PC-9 (cell line): ENCODE measurements at places on chromosomes 3 and 15. TPM values are rescaled to one million over a fixed set of nuclear protein-coding genes. Genes with fewer than 3 reads are reported as not detected.

Gene CCR2
- total RNA-seq, result not detected in 2 replicates

Gene HEMK1
- total RNA-seq, result 20.6 and 24.2 TPM in 2 replicates

Gene GATA2
- 29.0 and 36.9 TPM in 2 replicates for total RNA-seq

Gene SLC6A1
- total RNA-seq, result not detected in 2 replicates

GRCh38 chr15:89195836-89196235 lies 25.5 kb downstream of the RLBP1 start:
- no peak for DNase-seq
- H3K27me3 ChIP-seq, result no peaks in the 10 kb centered on the region
- H3K4me3 ChIP-seq, result no peak overlapping the region
- H3K36me3 ChIP-seq, result peaks cover 5% of the 10 kb centered on the region; the same call in 1 of the 2 replicates
- H3K4me1 ChIP-seq, result no peaks in the 10 kb centered on the region
- no peak overlapping the region for H3K27ac ChIP-seq

DNA sequence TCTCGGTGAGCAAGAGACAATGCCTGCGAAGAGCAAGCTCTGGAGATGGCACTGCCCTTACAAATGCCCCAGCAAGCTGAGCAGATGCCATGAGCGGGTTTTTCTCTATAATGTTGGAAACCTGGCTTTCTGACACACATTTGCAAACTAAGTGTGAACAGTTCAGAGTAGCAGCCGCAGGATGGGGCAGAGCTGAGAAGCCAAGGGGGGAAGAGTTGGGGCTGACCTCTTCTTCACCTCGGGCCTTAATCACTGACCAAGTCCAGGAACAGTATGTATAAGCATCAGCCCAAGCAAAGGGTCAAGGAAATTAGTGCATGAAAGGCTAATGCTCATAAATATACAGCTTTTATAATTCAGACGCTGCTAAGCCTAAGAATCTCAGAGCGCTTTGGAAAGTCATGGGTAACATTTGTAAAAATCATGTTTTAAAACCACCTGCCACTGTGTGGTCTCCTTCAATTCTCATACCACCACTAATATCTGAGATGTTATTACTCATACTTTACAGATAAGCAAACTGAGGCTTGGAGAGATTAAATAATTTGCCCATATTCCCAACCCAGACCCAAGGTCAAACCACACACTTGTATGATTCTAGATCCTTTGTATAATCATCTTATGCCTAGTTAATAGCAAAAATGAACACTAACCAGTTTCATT lies 603.4 kb downstream of the FOXP1 start:
- DNase-seq, result no peak
- no peaks in the 10 kb centered on the region for H3K36me3 ChIP-seq
- no peaks in the 10 kb centered on the region for H3K27me3 ChIP-seq
- H3K4me1 ChIP-seq, result peaks cover 27% of the 10 kb centered on the region

DNA sequence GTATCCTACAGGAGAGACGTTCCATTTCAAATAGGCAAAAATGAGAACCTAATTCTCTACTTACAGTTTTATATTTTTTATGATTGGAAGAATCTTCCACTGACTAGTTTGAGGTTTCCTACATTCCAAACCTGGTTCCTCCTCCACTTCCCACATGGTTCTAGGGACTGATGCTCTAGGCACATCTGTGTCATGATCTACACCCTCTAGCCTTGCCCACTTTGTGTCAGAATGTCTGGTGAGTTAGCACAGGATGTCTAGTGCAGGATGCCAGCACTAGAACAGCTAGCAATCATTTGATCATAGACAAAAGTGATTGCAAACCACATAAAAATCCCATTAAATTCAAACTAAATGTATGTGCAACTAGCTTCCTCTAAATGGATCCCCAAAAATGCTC lies 26.7 kb upstream of the FILIP1L start:
- no peaks in the 10 kb centered on the region for H3K36me3 ChIP-seq
- DNase-seq, result no peak
- no peaks in the 10 kb centered on the region for H3K4me1 ChIP-seq

DNA sequence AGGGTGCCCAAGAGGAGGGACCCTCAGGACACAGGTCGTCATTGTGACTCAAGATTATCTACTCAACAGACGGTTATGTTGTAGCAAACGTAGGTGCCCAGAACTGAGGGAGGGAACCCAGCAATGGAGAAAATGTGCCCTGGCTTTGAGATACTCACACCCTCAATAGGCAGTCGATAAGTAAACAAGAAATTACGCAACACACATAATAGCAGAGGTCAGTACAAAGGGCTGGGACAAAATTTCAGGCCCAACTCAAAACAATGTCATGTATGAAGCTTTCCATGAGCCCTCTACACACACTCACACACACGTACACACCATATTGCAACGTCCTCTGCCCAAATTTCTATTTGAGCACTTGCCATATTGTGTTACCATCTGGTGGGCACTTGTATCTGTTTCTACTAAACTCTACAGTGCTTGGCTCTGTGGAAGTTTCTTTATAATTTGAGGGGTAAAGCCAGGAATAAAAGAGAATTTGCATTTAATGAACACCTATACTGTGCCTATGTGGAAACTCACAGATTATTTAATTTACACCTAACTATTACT lies 114.6 kb upstream of the TRIM42 start:
- H3K27me3 ChIP-seq, result no peaks in the 10 kb centered on the region
- H3K4me1 ChIP-seq, result no peaks in the 10 kb centered on the region
- H3K4me3 ChIP-seq, result no peak overlapping the region

- DNase-seq, result no peak
- no peak overlapping the region for H3K27ac ChIP-seq
- no peaks in the 10 kb centered on the region for H3K27me3 ChIP-seq
- H3K36me3 ChIP-seq, result no peaks in the 10 kb centered on the region
- H3K4me3 ChIP-seq, result no peak overlapping the region
Observed at GRCh38 chr15:99467853-99468464, 97.8 kb upstream of the MEF2A start.

DNA sequence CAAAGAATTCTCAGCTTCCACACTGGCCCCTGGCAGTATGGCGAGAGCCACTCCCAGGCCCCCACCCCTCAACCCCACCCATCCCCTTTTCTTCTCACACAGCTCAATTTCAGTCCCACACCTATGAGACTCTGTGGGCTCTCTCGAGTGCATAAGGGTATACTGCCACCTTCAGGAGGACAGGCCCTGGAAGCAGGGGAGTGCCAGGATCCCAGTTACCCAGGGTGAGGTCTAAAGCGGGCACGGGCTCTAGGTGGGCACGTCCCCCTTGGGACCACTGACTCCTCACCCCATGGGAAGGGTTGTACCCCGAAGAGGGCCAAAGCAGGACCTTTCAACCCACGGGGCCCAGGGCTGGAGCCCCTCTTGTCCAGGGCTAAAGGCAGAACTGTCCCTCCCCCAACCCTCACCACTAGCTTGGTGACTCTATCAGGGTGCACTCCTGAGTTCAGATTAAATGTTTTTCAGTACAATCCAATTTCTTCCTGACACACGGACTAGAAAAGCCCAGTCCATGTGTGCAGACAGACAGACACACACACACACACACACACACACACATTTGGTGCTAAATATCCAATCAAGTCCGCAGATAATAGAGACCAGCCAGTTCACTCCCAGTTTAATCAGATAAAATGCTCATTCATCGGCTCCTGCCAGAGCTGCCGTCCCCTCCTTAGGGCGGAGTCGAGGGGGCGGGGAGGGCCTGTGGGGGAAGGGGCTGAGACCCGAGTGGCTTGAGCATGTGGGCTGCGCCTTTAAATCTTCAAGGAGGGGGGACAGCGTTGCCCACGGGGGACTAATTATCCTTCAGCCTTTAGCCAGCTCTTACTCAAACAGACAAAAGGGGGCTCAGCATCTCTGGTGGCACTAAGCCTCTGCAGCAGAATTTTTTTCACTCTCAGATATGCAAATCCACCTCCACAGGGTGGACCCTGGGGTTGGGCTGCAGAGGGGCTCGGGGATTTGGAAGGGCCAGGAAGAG lies 59.3 kb downstream of the CYP11A1 start:
- H3K27me3 ChIP-seq, result no peaks in the 10 kb centered on the region
- peak; percentile 68 for DNase-seq
- H3K4me1 ChIP-seq, result peaks cover 6% of the 10 kb centered on the region; the same call in 1 of the 2 replicates
- H3K27ac ChIP-seq, result no peak overlapping the region
- no peak overlapping the region for H3K4me3 ChIP-seq

DNA sequence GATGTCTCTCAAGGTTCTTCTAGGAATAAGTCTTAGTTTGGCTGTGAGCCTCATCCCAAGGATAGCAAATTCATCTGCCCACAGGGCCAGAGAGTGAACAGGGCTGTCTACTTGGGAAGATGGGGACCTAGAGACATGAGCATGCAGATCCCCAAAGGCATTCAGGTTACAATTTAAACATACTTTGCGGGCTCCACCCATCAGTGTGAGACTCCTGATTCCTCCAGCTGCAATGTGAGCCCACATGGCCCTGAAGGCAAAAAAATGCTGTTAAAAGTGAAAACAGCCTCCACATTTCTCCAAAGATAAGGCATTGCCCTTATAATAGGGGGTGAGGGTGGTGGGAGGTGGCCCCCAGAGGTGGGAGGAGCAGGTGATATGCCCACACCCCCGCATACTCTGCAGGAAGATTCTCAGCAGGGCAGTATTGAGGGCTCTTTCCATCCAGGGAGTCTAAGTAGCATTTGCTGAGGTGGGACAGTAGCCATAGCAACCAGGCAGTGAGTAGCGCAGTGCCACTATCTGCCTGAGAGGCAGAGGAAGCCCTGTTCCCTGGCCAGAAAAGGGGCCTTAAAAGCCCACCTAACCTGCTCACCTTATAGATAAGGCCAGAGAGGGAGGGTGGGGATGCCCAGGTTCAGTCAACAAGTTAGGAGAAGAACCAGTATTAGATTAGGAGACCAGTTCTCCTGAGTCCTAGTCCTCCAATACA lies 31.2 kb downstream of the TGM4 start:
- H3K27ac ChIP-seq, result no peak overlapping the region
- no peaks in the 10 kb centered on the region for H3K27me3 ChIP-seq
- H3K4me1 ChIP-seq, result no peaks in the 10 kb centered on the region
- no peak overlapping the region for H3K4me3 ChIP-seq

GRCh38 chr3:44865272-44866035 lies 3.7 kb downstream of the TMEM42 start:
- no peak overlapping the region for H3K27ac ChIP-seq
- H3K36me3 ChIP-seq, result no peaks in the 10 kb centered on the region
- H3K4me1 ChIP-seq, result peaks cover 7% of the 10 kb centered on the region
- DNase-seq, result no peak

- 0 out of 2 replicates have a peak overlapping the region, but pooled peaks have one; percentile 9 for H3K27ac ChIP-seq
- no peaks in the 10 kb centered on the region for H3K27me3 ChIP-seq
- no peak overlapping the region for H3K4me3 ChIP-seq
- H3K4me1 ChIP-seq, result peaks cover 65% of the 10 kb centered on the region
- DNase-seq, result no peak
Observed at GRCh38 chr3:172174513-172175253, 135.3 kb downstream of the FNDC3B start.

- DNase-seq, result peak; percentile 34
- H3K4me3 ChIP-seq, result no peak overlapping the region
- H3K36me3 ChIP-seq, result no peaks in the 10 kb centered on the region
- H3K27me3 ChIP-seq, result no peaks in the 10 kb centered on the region
- H3K4me1 ChIP-seq, result no peaks in the 10 kb centered on the region
Observed at GRCh38 chr3:99789011-99789721, 28.5 kb upstream of the CMSS1 start.
